ENCODE measurements at places on chromosomes 6 and 20.

DNA sequence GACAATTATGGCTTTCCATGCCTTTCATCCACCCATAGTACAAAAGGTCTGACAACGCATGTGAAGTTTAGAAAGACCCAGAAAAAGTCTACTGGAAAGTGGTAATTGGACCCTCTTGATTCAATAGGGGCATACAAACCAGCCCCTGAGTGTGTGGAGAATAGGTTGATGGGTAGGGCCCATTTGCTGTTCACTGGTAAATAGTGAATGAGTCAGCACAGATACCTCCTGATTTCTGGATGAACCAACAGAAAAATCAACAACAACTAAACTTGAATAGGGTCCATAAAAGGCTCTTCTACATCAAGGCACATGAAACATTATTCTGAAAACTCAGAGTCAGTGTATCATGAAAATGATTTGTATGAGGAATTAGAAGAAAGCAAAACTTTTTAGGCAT is 235.4 kb upstream of the SLC35B3 start:
- no peak for DNase-seq

DNA sequence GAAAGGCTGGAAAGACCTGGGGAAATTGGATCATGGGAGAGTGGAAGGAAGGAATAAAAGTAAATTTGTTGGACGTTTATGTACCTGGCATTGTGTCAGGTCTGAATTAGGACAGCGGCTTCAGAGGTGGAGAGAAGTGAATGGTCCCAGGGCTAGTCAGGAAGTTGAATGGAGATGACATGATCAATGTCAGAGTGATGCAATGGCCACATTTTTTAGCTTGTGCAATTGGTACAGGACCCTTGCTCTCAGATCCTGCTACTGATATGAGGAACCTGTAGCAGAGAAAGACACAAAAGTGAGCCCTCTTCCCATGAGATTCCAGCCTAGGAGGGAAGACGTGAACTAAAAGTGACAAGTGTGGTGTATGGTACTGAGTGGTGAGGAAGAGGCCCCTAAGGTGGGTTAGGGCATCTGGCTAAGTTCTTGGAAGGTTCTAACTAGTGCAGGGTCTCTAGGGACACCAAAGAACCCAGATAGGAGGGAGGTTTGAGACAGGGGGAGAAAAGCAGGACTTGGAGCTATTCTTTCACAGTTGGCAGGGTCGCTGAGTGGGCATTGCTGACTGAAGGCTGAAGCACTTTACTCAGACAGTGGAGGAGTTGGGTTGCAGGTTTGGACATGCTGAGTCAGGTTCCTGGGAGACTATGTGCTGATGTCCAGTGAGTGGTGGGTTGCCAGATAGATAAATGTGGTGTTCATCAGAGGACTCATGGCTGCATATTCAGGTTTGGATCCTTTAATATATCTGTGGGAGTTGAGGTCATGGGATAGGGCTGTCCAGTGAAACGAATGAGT is 266.1 kb upstream of the RNF24 start:
- DNase-seq: no peak

- no peak for DNase-seq
Observed at GRCh38 chr6:160933256-160933655, 58.3 kb upstream of the MAP3K4 start.

- DNase-seq: no peak
Observed at GRCh38 chr6:31586599-31587281, 663 bp downstream of the LST1 start.

GRCh38 chr6:160899671-160900430 is 91.7 kb upstream of the MAP3K4 start:
- no peak for DNase-seq

DNA sequence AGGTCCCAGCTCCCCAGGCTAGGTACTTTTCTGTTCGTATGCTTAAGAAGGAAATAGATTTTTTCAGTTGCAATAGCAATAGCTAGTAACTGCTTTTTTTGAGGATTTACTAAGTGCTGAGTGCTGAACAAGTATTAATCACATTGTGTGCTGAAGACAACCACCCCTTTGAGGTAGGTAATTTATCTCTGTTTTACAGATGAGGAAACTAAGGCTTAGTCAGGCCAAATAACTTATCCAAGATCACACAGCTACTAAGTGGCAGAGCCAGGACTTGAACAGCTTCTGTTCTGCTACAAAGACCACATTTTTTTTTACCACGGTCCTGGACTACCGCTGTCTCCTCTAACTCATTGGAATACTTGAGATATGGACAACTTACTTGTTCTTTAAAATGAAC is 39.8 kb downstream of the LRRN4 start:
- DNase-seq: no peak

GRCh38 chr20:7449269-7449668 is 491.0 kb downstream of the HAO1 start:
- peak; percentile 8 for DNase-seq

DNA sequence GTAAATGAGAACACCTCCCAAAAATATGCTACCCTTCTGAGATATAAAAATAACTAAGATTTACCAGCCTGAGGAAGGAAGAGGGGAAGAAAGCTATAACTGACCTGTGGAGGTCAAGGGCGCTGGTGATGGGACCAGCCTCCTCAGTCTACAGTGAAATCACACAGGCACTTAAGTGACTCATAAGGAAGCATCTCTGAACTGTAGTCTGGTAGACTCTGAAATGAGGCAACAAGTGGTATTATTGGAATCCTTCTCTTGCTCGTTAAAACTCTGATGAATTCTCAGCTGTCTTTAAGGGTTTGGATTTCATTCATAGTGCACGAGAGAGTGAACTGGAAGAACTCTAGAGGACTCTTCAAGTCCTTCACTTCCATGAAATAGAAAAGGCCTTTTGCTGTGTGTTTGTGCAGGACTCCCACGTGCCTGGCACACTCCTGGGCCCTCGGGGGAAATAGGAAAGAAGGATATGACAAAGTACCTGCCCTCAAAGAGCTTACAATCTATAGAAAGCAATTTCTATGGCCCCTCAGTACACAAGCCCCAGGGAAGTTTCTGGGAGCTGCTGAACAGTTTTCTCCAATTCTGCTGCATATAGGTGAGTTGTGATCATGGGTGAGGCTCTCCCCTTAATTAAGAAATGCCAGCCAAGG is 231.8 kb upstream of the RREB1 start:
- peak; percentile 76 for DNase-seq

DNA sequence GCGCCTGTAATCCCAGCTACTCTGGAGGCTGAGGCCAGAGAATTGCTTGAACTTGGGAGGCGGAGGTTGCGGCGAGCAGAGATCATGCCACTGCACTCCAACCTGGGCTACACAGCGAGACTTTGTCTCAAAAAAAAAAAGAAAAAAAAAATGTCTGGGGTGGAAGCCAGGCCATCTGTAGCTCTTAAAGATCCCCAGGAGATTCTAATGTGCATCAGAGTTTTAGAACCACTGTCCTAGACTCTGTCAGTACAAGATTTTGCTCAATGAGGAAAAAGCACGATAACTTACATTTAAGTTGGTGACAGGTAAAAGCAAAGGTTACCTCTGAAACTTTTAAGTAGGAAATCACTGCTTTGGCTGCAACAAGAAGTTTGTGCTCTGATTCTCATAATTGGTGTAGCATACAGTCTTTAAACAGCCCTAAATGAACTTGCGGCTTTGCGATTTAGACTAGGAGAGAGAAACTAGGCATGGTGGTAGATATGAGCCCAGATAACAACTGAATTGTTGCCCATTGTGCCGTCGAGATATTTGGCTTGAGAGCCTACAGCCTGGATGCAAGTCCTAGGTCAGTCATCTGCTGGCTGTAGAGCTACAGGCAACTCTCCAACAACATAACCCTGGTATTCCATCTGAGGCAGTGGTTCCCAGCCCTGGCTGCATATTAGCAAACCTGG is 67.2 kb downstream of the BACH2 start:
- DNase-seq: no peak

- no peak for DNase-seq
Observed at GRCh38 chr6:38320843-38321242, 318.9 kb downstream of the BTBD9 start.

DNA sequence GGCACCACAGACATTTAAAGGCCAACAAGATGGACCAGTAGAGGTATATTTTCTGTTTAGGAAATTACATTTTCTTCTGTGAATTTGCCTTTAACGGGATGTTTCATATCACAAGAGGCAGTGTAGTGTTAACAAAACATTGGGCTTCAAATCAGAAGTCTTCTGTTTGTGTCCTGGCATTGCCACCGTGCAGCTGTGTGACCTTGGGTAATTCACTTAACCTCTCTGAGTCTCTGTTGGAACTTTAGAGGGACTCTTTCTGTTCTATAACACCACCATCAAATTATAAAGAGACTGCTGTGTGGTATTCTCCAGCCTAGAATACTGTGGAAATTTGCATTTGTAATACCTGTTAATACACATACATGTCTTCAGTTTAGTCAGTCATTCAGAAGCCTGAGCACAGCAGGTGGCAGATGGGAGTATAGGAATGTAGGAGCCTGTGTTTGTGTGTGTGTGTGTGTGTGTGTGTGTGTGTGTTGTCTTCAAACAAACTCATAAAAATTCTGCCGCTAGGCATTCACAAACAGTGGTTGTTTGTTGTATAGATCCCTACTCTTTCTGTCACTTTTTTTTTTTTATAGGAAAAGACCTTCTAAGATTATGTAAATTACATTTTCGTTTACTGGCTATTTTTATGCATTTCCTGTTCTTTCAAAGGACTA is 22.6 kb downstream of the UST start:
- no peak for DNase-seq

- no peak for DNase-seq
Observed at GRCh38 chr6:63611560-63611959, 24.0 kb upstream of the PHF3 start.

DNA sequence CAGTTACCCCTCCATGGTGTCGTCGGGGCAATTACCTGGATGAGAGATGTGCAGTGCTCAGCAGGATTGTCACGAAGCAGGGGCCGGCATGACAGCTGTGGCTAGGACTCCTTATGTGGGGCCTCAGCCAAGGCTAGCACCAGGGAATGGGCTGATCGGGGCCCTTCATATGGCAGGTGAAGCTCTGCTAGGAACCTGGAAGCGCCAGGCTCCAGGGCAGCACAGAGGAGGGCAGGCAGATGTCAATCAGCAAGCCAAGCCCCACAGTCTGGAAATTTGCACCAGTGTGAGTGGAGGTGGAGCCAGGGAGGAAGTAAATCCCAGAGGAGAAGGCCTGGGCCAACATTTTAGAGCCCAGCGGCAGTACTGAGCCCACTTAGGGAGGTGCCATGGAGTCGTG is 21.2 kb downstream of the SYNDIG1 start:
- DNase-seq: no peak

DNA sequence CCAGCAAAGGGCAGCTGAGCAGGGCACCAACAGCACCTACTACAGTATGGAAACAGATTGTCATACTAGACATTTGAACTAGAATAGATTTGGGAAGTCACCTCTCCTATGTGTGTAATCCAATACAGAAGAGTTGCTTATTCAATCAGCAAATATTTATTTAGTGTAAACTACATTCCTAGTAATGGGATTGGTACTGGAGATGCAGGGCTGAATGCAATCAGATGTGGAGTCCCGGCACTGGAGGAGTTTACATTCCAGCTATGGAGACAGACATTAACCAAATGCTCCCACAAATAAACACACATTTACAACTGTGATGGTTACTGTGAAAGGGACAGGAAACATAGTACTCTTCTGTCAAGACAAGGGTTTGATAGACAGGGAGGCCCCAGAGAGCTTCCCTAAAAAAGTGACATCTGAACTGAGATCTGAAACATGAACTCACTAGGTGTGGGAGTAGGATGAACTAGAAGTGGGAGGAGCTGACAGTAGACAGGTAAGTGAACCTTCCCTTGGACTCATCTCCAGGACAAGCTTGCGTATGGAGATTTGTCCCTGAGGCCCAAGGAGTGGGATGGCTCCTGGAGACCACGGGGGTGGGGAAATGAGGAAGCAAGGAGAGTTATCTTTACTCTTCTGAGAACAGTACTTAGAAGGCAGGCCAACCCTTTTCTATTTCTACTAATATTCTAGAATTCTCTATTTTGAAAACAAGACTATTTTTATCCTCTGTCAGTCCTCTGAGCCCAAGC is 420.5 kb downstream of the MAFB start:
- DNase-seq: no peak

DNA sequence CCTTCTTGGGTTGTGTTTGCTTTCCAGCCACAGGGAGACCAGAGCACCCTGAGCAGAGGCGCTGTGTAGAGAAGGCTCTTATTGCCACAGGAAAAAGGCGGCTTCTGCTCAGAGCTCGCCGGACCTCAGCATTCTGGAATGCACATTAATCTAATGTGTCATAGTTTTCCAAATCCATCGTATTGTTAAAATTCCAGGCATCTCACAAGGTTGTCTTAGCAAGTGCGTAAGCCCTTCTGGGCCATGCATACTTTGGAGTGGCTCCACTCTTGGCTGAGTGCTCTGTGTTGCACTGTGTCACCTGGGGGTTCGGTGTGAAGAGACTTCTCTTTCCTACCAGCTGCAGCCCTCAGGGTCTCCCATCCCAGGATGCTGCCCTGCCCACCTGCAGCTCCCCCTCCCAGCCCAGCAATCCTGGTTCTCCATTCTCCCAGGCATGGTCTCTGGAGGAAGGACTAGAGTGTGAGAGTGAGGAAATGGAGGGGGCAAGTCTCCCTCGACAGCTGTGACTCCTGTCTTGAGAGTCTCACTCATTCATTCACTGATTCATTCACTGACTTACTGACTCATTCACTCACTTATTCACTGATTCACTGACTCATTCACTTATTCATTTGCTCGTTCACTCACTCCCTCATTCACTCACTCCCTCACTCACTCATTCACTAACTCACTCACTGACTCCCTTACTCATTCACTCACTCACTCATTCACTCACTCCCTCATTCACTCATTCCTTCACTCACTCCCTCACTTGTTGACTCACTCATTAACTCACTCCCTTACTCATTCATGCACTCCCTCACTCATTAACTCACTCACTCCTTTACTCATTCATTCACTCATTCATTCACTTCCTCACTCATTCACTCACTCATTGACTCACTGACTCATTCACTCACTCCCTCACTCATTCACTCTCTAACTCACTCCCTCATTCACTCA is 83.7 kb upstream of the MPC1 start:
- DNase-seq: no peak

DNA sequence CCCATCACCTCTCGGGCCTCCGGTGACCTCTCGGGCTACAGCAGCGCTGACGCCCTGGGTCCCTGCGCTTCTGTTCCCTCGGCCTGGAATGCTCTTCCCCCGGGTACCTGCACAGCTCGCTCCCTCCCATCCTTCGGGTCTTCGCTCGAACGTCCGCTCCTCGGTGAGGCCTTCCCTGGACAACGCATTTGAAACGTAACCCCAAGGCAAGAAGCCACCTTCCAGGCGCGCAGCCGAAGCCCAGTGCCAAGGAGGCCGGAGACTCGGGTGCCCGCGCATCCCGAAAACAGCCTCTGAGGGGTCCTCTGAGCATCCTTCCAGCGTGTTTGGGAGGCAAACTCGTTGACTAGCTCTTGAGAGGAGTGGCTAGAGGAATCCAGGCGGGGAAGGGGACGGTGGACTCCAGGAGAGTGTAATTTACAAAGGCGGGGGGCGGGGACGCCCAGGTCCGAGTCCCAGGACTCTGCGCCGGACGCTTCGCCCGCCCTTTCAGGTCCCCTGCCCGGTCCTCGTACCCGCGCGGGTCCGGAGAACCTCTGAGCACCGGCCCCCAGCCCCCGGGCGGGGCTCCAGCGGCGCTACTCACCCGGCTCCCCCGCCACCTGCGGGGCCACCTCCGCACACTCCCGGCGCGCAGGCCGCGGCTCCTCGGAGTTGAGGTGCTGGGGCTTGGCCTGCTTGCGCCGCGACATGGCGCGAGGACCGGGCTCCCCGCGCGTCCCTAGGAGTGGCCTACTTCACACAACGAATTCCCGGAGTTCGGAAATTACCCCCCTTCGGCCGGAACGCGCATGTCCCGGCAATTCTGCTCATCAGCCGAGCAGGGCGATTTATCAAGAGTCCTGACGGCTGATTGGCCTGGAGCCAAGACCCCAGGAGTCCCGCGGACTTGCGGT is 86.8 kb downstream of the ZFP64 start:
- DNase-seq: no peak

- DNase-seq: peak; percentile 33
Observed at GRCh38 chr6:41288030-41288753, 1.7 kb upstream of the TREM1 start.

Data from stromal cell of bone marrow (primary cell).